Left lung (tissue), 14 donors: ENCODE measurements at places on chromosomes 1 and 21.

DNA sequence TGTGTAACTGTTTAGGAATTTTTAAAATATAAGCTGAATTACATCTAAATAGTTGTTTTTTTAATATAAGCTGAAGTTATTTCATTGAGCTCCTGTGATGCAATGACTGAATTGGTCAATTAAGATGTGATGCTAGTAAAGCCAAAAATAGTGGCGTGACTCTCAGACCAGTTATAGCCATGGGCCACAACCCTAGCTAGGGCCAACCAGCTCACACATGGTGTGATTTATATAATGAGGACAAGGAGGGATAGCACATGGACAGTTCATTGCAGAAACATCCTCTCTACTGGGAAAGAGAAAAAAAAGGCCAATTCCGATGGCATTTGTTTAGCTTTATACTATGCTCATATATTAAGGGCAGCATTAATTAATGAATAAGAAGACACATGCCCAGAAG is 119.3 kb upstream of the PROX1 start:
- no peaks in the 10 kb centered on the region for H3K4me1 ChIP-seq
- H3K4me3 ChIP-seq, result no peak overlapping the region
- DNase-seq, result no peak
- H3K27ac ChIP-seq, result no peak overlapping the region
- H3K27me3 ChIP-seq, result no peaks in the 10 kb centered on the region
- no peaks in the 10 kb centered on the region for H3K36me3 ChIP-seq

DNA sequence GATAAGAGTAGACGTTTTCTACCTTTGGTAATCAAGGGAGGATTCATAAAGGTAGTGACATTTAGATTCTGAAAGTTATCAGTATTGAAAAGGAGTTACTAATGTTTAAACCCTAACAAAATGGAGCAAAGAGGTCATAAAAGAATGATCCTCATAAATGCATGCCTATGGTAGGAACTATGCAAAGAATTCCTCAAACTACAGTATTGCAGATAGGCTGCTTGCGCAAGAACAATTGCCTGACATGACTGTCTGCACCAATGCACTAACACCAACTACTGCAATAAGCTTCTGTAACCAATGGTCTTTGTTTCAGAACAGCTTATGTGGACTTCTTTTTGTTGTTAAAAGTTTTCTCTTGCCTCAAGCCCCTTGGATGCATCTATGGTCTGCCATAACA is 597.3 kb upstream of the ADGRL4 start:
- H3K27ac ChIP-seq, result no peak overlapping the region
- DNase-seq, result no peak
- H3K4me3 ChIP-seq, result no peak overlapping the region
- no peaks in the 10 kb centered on the region for H3K4me1 ChIP-seq
- no peaks in the 10 kb centered on the region for H3K36me3 ChIP-seq

- no peaks in the 10 kb centered on the region for H3K27me3 ChIP-seq
Measured at GRCh38 chr21:34260277-34261008, 103.4 kb upstream of the KCNE2 start.

- no peak overlapping the region for H3K4me3 ChIP-seq
- H3K27ac ChIP-seq, result no peak overlapping the region
- peaks cover 58% of the 10 kb centered on the region for H3K27me3 ChIP-seq
Measured at GRCh38 chr1:92488832-92489231, 2.1 kb upstream of the GFI1 start.

DNA sequence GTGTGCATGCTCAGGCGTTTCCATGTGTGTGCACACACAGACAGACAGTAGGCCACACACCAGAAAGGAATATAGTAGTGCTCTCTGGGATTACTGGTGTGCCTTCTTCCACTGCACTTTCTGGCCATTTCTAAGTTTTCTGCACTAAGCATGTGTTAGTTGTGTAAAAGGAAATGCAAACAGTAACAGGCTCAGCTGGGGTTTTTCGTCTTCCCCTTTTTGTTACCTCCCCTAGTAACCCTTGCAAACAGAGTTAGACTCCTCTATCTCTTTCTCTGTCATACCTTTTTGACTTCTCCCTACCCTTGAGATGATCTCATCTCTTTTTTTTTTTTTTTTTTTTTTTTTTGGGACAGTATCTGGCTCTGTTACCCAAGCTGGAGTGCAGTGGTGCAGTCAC is 196.3 kb downstream of the SDCCAG8 start:
- no peaks in the 10 kb centered on the region for H3K27me3 ChIP-seq
- H3K36me3 ChIP-seq, result peaks cover 8% of the 10 kb centered on the region
- H3K4me1 ChIP-seq, result peaks cover 18% of the 10 kb centered on the region
- H3K4me3 ChIP-seq, result no peak overlapping the region
- DNase-seq, result no peak

DNA sequence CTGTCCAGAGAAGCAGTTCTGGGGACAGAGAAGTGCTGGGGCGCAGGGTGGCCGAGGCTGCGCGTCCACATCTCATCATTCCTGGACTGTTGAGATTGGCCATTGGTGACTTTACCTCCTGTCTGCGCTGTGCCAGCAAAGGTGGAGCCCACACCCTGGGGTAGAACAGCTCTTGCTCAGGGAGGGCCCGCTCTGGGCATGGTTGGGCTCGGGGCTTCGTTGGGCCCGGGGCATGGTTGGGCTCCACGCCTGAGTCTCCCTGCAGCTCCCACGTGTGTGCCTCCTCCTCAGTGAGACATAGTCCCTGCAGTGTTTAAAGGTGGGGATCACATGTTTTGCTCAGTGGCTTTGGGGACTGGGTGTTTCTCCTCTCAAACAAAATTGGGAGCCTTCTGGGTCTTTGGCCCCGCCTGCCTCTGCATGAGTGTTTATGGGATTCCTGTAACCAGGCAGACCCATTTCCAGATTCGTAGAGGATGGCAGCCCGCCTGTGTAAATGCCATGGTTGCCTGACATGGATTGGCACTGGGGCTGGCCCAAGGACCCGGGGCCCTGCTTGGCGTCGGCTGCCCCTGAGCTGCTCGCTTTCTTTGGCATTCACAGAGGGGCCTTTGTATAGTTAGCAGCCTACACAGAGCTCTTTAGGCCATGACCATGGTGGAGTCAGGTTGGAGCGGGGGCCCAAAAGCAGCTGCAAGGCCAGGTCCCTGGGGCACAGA is 104.6 kb downstream of the TLR5 start:
- no peaks in the 10 kb centered on the region for H3K27me3 ChIP-seq
- no peak for DNase-seq
- H3K36me3 ChIP-seq, result no peaks in the 10 kb centered on the region
- H3K27ac ChIP-seq, result no peak overlapping the region

DNA sequence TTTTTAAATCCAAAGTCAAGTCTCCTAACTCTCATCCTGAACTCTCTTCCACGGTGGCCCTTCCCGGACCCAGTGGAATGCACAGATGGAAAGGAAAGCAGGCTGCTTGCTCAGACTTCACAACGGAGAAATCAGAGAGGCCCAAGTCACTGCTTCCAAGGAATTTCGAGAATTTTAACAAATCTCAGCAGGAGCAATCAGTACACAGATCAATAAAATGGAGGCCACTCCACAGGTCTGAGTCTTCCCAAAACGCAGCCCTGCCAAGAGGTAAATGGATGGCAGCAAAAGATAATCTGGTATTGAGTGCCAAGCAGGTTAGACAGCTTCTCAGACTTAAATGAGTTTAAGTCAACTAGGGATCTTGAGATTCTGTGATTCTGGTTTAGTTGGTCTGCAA is 81.1 kb upstream of the TIAM1 start:
- H3K27ac ChIP-seq, result no peak overlapping the region
- H3K36me3 ChIP-seq, result no peaks in the 10 kb centered on the region
- no peaks in the 10 kb centered on the region for H3K4me1 ChIP-seq
- H3K27me3 ChIP-seq, result no peaks in the 10 kb centered on the region
- H3K4me3 ChIP-seq, result no peak overlapping the region
- no peak for DNase-seq

- no peaks in the 10 kb centered on the region for H3K27me3 ChIP-seq
- no peak overlapping the region for H3K4me3 ChIP-seq
- no peak overlapping the region for H3K27ac ChIP-seq
- H3K36me3 ChIP-seq, result no peaks in the 10 kb centered on the region
Measured at GRCh38 chr1:157732755-157733154, 32.2 kb upstream of the FCRL3 start.

DNA sequence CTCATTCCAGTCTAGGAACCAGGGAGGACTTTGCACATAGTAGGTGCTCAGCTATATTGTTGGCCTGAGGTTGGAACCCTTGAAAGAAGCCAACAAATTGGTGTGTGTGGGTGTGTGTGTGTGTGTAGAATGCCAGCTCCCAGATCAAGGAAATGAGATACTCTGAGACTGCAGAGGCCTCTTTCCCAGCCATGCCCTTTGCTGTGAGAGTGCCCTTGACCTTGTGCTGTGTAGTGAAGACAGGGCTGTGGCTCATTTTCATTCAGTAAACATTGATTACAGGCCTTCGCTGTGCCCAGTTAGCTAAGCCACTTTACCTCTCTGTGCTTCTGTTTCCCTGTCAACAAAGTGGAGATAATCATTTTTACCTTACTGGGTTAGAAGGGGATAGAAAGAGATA is 3.2 kb downstream of the CYP4B1 start:
- no peaks in the 10 kb centered on the region for H3K27me3 ChIP-seq
- no peak overlapping the region for H3K27ac ChIP-seq
- peaks cover 19% of the 10 kb centered on the region for H3K4me1 ChIP-seq
- no peak overlapping the region for H3K4me3 ChIP-seq

DNA sequence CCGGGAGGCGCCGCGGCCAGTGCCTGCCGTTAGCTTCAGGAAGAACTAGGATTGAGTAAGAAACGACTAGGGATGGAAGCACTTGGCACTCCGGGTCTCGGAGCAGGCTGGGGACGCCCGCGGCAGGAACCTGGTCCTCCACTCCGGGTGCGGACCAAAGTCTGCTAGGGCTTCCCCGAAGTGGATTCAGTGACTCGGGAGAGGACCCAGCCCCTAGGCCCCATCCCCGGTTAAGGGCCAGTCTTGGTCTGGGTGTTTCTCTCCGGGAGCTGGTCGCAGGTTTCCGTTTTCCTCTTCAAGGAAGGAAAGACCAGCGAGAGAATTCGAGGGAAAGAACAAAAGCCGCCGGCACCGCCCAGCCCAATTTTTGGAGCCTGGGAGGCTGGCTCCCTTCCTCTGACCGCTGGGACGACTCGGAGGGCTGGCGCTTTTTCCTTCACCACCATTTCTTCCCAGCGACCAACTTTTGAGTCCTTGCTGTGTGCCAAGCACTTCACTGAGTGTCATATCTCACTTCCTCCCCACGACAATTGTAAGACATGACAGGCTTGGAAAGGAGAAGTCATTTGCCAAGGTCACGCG is 16.8 kb upstream of the STMN1 start:
- peak overlapping the region; percentile 52 for H3K4me3 ChIP-seq
- peaks cover 10% of the 10 kb centered on the region for H3K27me3 ChIP-seq
- peak; percentile 31 for DNase-seq
- H3K36me3 ChIP-seq, result no peaks in the 10 kb centered on the region
